Stimulated activated CD4-positive, alpha-beta T cell treated with anti-CD3 and anti-CD28 coated beads, Interleukin-1b, Interleukin-23, amount 100 ng/mL, for 4 hours (primary cell): ENCODE measurements at places on chromosomes 5 and 9.

GRCh38 chr9:107397076-107398044 is 92.2 kb downstream of the KLF4 start:
- DNase-seq: no peak

GRCh38 chr5:151617841-151618710 is 26.9 kb upstream of the FAT2 start:
- no peak for DNase-seq

DNA sequence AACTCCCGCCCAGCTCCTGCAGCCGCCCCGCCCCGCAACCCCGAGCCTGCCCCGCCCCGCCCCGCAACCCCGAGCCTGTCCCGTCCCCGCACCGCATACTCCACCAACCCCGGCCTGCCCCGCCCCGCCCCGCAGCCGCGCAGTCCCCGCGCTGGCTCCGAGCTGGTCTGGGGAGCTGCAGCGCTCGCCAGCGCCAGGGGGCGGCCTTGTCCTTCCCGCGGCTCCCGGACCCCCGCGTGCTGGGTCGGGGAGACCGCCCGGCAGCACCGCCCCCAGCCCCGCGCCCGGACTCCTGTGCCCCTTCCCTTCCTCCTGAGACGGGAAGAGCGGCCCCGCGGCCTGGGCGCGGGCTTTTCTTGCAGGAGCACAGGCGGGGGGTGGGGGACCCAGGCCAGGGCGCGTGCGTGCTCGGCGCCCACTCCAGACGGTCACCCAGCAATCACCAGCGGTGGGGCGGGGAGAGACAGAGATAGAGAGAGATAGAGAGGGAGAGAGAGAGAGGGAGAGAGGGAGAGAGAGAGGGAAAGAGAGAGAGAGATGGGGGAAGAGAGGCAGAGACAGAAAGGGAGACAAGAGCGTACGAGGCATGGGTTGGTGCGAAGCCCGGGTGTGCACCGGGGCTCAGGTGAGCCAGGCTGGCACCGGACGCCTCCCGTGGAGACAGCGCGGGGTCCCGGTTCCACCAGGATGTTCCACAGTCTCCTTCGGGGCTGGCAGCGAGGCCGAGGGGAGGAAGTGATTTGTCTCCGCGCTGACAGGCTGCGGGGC is 14.7 kb upstream of the TMEM250 start:
- DNase-seq: no peak

DNA sequence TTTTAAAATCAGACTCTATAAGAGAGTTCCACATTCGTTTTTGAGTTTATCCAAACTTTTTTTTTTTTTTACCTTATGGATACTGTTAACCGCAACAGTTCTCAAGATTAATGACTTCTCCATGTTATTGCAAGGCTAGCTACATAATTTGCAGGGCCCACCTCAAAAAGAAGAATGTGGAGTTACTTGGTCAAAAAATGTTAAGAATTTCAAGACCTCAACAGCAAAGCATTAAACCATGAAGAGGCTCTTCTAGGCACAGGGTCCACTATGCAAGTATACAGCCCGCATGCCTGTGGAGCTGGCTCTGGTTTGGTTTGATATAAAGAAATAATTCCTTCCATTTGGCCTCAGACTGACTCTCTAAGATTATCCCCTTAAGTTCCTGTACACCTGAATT is 133.3 kb upstream of the TLX3 start:
- no peak for DNase-seq

DNA sequence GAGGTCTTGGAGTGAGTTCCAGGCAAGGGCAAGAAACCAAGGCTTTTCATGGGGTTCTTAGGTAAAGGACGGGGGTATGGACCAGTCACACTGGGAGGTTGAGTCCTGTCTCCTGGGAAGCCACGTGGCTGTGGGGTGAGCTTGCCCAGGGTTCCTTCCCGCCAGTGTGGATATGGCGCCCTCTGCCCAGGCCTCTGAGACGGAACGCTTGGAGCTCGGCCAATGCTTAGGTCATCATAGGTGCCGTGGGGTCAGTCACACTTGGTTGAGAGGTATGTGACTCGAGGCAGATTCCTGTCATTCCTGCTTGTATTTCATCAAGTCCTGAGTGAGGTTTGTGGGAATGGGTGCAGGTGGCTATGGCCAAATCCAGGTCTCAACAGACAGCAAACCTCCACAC is 46.2 kb downstream of the TENT4A start:
- DNase-seq: no peak

GRCh38 chr5:16539169-16539666 is 73.6 kb upstream of the ZNF622 start:
- DNase-seq: no peak

GRCh38 chr9:86494644-86495111 is 140.5 kb upstream of the TUT7 start:
- no peak for DNase-seq

- DNase-seq: no peak
Measured at GRCh38 chr5:905139-905642, 12.5 kb downstream of the TRIP13 start.

DNA sequence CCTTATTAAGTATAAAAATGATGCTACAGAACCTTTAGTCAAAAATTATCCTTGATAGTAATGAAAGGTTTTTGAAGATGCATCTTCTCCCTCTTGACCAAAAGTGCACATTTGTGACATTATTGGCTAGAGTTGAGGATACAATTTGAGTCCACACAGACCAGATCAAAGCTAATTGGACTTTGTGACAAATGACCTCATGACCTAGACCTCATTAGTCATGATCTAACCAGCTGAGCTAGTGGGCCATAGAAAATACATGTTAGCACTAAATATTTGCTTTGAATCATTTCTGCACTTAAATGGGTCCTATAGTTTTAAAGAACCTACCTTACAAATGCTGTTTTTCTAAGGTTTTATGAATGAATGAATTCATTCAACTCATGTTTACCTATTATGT is 182.1 kb downstream of the RFX3 start:
- no peak for DNase-seq

DNA sequence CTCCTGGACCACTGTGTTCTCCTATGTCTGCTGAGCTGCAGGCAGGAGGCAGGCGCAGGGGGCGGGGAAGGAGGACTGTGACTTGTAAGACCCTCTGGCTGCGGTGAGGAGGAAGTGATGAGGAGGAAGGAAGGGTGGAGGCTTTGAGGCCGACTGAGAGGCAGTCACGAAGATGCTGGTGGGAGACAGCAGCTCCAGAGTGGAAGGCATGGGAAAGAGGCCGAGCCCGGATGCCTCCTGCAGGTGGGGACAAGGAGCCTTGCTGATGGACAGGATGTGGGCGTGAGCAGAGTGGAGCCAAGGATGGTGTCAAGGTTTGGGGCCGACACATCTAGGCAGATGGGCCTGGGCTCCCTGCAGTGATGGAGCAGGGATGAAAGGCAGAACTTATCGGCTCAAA is 74.3 kb upstream of the ICE1 start:
- DNase-seq: no peak

DNA sequence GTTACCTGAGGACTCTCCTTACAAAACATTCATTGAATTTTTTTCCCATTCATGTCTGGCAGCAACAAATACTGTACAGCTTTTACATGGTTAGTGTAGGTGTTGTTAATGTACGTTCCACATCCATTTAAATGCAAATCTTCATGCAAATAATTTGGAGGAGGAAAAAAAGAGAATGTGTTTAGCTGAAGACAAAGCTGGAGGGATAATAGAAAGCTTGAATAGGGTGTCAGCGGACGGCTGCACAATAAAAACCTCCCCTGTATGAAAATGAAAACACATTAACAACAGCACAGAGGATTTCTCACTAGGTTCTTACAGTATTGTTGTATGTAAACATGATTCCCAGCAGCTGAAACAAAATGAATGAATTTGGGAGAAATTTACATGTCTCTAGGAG is 231.5 kb downstream of the ZNF608 start:
- no peak for DNase-seq

- DNase-seq: no peak
Measured at GRCh38 chr5:55324815-55325418, 17.1 kb downstream of the MTREX start.

DNA sequence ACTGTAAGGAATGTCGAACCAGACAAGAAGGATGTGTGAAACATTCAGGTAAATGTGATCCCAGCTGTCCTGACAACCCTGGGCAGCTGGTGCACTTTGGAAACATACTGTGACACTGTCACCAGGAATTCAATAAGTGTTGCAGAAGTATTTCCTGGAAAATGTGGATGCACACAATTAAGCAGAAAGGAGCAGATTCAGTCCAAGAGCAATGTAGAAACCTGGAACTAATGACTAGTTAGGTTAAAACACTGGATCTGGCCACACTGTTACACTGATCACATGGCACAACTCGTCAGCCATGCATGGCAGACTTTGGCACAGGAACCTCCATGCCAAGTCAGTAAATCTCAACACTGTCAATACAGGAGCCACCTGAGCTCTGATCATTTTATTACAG is 109.0 kb downstream of the FAM174A start:
- DNase-seq: no peak

DNA sequence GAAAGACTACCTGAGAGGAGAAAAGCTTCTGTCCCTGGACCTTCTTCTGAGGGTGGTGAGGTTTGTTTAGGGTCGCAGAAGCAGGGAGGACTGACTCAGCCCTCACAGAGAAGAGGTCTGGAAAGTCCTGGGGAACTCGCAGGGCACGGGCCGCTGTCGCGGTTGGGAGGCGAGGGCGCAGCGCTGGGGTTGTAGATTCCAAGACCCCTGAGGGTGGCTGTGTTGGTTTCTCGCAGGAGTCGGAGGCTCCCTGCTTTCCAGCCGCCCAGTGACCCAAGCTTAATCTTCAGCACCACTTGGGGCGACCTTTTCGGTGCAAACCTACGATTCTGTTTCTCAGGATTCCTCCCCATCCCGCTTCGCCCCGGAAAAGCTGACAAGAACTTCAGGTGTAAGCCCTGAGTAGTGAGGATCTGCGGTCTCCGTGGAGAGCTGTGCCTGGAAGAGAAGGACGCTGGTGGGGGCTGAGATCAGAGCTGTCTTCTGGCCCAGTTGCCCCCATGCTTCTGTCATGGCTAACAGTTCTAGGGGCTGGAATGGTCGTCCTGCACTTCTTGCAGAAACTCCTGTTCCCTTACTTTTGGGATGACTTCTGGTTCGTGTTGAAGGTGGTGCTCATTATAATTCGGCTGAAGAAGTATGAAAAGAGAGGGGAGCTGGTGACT is 482 bp downstream of the SLC27A6 start:
- DNase-seq: no peak

DNA sequence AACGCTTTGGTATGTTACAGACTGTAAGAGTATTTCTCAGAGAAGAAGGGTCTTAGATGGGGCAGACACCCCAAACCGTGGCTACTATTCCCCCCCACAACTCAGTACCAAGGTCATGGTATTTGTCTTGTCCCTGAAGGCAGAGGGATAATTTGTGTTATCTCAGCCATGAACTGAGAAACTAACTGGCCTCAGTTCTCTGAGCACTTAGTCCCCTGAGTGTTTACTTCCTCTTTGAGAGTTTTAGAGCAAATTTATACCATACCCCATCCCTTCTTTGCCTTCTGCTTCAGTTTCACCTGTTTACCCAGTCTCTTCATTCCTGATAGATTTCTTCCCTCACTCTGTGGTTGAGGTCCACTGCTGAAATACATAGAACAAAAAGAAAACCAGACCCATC is 183.9 kb downstream of the LRRC70 start:
- no peak for DNase-seq

DNA sequence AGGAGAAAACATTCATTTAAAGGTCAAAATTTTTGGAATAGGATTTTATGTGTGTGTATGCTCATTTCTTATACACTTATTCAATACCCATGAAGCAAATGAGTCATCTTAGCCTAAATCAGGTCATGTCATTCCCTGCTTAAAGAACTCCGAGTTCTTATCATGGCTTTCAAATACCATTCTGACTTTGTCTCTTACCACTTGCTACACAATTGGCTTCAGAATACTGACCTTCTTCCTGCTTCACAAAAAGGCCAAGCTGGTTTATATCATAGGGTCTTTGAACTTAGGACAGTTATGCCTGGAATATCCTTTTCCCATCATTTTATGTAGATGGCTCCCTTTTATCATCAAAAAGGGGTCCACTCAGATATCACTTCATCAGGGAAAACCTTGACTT is 652.2 kb upstream of the WWC1 start:
- DNase-seq: no peak

DNA sequence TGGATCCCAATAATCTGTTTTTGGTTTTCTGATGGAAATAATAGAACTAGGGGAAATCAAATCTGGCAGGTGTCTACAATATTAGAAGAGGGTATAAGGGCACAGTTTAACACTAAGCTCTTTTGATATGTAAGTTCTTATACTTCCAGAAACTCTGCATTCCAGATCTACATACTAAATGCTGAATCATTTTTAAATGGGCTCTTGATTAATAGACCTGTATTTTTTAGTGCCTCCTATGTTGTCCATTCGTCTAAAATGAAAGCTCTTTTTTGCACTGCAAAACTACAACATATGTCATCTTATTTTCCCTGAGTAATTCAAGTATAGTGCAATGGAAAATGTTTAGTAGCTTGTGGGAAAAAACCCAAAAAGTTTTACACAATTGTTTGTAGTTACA is 44.2 kb downstream of the NR6A1 start:
- no peak for DNase-seq

- no peak for DNase-seq
Measured at GRCh38 chr9:83598487-83598886, 24.5 kb upstream of the IDNK start.

DNA sequence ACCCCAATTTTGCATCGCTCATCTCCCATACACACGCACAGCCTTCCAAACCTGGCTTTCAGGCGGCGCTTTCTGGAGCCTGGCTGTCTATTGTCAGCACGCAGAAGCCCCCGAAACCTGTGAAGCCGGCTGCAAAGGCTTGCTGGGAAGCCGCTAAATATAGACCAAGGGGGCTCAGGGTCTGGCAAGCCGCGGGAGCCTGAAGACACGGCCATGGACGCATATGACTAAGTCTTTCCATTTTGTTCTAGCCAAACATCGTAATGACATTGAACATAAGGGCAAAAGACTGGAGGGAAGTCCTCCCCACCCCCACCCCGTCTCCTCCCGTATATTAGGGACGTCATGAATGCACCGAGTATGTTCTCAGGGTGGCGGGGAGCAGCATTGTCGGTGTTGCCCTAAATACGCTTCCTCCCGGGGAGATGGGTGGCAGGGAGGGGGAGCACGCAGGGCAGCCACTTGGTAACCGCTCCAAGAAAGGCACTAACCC is 1.1 kb downstream of the CTNND2 start:
- DNase-seq: no peak
